ENCODE measurements at places on chromosomes 16 and 17.

- DNase-seq, result peak; percentile 88
These were observed 102.0 kb downstream of the GRIN2A start for GRCh38 chr16:10080051-10080772.

DNA sequence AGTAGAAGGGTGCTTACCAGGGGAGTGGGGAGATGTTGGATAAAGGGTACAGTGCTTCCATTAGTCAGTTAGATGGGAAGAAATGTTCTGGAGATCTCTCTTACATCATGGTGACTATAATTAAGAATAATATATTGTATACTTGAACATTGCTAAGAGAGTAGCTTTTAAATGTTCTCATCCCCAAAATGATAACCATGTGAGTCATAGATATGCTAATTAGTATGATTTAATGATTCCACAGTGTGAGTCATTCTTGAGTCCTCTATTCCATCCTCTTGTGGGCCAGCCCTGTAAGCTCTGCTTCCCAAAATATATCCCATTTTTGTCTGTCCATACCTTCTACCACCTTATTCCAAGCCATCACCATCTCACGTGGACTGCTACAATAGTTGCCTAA is 80.6 kb upstream of the CDH11 start:
- DNase-seq, result no peak

DNA sequence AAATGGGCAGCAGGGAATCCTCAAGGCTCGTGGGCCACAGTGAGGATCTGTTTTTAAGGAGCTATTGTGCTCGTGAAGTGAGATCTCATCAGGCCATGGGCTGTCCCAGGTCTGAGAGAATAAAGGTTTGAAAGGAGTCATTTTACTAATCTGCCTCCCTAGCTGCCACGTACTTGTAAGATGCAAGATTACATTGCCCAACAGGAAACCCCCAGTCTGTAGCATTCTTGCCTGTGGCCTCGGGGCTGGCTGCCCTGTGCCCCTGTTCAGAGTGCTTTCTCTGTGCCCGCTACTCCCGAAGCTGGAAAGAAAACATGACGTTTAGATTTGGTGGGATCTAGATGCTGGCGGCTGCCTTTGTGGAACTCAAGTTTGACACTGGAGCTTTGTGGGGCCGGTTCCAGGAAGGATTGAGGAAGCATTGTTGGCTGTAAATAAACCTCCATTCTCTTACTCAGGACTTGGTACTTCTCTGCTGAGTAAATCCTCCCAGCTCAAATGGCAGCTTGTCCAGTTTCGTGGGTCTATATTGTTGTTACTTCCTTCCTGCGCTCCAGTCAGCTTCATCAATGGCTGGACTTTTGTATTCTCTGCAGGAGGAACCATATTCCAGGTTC is 21.2 kb downstream of the SAP30BP start:
- DNase-seq, result no peak

DNA sequence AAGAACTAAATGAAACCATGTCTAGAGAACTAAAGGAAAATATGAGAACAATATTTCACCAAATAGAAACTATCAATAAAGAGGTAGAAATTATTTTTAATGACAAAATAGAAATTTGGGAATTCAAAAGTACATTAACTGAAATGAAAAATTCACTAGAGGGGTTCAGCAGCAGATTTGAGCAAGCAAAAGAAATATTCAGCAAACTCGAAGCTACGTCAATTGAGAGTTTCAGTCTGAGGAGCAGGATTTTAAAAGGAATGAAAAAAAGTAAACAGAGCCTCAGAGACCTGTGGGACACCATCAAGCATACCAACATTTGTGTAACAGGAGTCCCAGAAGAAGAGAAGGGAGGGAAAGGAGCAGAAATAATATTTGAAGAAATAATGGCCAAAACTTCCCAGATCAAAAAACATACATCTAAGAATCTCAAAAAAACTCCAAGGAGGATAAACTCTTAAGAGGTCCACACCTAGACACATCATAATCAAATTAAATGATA is 38.3 kb downstream of the ZFP90 start:
- DNase-seq, result no peak

- DNase-seq, result no peak
These were observed 4.7 kb downstream of the KCTD5 start for GRCh38 chr16:2686912-2687507.

DNA sequence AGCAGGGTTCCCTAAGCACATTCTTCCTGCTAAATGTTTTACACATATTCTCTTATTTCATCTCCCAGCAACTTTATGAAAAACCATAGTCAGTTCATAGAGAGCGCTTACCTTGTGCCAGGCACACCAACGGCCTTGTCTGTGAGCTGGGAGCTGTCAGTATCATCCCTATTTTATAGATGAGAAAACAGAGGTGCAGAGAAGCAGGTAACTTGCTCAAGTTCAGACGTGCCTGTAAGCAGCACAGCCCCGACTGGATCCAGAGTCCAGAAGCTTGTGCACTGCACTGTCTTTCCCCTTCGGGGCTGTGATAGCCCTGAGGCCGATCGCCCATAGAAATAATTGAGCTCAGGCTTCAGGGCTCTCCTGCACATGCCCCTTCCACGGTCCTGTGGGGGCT is 6.2 kb downstream of the AQP8 start:
- DNase-seq, result no peak

DNA sequence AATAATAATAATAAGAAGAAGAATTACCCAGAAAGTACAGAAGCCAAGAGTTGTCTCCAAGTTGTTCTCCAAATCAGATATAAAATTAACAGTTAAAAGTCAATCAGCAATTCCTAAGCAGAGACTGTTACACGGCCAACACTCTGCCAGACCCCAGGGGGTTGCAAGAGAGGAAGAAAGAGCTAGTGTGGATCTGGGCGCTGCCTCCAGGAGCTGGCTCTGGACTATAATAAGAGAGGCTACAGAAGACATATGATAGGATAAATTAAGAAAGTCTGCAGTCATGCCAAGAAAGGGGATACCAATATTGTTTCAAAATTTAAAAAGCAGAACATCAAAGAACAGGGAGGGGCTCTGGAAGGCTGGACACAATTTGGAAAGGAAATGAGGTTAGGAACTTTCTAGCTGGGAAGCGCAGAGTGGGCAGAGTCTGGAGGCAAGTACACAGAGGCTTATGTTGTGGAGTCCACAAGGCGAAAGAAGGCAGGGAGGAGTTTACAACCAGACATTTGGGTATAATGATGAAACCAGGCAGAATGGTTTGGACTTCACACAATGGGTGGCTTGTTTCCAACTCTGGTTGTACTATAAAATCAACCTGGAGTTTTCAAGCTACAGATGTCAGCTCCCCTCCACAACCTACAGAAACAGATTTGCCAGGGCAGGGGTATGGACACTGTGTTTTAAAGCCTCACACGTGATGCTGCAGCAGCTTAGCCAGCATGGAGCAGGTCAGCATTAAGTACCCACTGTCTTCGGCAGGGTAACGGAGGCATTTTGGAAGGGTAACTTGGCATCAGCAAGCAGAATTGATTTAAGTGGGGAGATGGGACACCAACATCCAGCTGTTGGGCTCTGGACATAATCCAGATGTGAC is 49.4 kb downstream of the SLC39A11 start:
- no peak for DNase-seq

GRCh38 chr16:48602356-48603014 is 7.5 kb downstream of the N4BP1 start:
- DNase-seq, result no peak

GRCh38 chr16:2206780-2207433 is 1.7 kb downstream of the MLST8 start:
- no peak for DNase-seq

- DNase-seq, result no peak
These were observed 4.6 kb upstream of the DRC7 start for GRCh38 chr16:57689762-57690558.

GRCh38 chr16:57815987-57816745 is 13.9 kb upstream of the KIFC3 start:
- DNase-seq, result peak; percentile 36

Data from dorsolateral prefrontal cortex (tissue), 122 donors.